ENCODE measurements at places on chromosomes 11 and 22.

GRCh38 chr11:100872951-100873740 is 186.1 kb downstream of the ARHGAP42 start:
- DNase-seq, result no peak

- DNase-seq, result no peak
These were observed 9.8 kb downstream of the CHRDL2 start for GRCh38 chr11:74721479-74721835.

- DNase-seq, result no peak
These were observed 35.3 kb downstream of the PITPNB start for GRCh38 chr22:27883656-27884350.

DNA sequence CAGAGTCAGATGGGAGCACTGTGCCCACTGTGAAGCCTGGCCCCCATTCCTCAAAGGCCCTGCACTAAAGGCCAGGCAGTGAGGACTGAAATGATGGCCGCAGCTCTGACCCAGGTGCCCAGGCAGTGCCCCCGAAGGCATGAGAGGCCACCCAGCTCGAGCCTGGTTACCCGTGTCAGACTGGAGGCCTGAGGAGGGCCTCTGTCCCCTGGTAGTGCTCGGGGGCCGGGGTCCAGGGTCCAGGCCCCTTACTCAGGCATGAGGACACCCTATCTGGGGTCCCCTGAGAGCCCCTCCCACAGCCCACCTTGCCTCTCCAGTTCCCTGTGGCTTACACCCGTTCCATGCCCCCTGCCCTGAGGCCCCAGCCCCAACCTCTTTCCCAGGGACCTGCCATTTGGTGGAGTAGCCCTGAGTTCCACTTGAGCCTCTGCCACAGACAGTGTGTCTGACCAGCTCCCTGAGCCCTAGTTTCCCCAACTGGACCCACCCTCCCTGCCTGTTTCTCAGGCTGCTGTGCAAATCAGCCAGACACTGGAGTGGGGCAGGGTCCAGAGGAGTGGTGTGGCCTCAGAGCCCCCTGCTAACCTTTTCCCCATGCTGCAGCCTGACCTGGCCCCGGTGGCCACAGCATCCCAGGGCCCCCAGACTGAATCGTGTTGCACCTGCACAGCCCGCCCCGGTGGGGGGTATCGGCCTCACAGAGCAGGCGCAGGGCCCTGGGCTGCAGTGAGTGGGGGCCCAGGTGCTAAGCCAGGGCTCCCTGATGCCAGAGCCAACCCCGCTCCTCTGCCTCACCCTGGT is 10.8 kb upstream of the ANKRD13D start:
- DNase-seq, result no peak

DNA sequence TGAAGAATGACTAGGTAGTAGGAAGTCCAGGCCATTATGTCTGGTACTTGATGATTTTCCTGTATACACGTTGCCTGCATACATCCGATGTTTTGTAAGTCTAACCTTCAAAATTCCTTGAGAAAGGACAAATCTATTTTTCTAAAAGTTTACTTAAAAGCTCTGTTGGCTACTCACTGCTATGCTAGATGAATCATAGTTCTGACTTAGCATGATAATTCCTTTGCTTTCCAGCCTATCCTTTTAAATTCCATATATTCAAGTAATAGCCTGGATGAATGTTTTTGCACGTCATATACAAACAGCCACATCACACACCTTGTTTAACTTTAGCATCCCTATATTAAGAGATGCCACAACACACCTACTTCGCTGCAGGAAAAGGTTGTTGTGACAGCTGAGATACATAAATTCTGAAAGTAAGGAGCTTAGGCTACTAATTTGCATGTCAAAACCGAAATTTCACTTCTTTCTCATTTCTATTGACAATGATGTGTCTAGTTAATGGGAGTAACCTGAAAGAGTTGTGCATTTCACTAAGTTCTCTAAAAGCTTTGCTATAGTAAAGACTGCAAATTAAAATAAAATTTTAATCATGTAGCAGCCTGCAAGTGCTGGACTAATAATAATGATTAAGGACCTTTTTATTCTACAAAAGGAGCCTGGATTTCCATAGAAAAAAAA is 1116.4 kb downstream of the JRKL start:
- no peak for DNase-seq

GRCh38 chr11:10743354-10744000 is 7.6 kb upstream of the CTR9 start:
- DNase-seq, result no peak

GRCh38 chr11:48064306-48064705 is 83.9 kb downstream of the PTPRJ start:
- no peak for DNase-seq

- no peak for DNase-seq
These were observed 8.5 kb downstream of the PAX6 start for GRCh38 chr11:31802609-31802989.

DNA sequence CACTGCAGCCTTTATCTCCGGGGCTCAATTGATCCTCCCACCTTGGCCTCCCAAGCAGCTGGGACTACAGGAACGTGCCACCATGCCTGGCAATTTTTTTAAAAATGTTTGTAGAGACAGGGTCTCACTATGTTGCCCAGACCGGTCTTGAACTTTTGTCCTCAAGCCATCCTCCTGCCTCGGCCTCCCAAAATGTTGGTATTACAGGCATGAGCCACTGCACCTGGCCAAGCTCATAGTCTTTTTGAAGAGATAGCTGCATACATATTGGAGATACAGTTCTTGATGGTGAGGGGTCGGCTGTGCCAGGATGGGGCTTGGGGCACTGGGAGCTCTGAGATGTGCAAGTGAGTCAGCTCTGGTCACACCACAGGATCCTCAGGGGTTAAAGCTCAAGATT is 53.2 kb downstream of the CHRDL2 start:
- DNase-seq, result no peak

GRCh38 chr22:49944399-49944891 is 16.1 kb upstream of the PIM3 start:
- DNase-seq, result no peak

GRCh38 chr22:48104766-48105165 is 1342.3 kb downstream of the TBC1D22A start:
- DNase-seq, result no peak

GRCh38 chr11:30567120-30567519 is 19.0 kb downstream of the MPPED2 start:
- DNase-seq, result no peak

- no peak for DNase-seq
These were observed 54.0 kb downstream of the MIAT start for GRCh38 chr22:26711205-26711963.

- DNase-seq, result no peak
These were observed 3.1 kb upstream of the SH3BP1 start for GRCh38 chr22:37636186-37636948.

DNA sequence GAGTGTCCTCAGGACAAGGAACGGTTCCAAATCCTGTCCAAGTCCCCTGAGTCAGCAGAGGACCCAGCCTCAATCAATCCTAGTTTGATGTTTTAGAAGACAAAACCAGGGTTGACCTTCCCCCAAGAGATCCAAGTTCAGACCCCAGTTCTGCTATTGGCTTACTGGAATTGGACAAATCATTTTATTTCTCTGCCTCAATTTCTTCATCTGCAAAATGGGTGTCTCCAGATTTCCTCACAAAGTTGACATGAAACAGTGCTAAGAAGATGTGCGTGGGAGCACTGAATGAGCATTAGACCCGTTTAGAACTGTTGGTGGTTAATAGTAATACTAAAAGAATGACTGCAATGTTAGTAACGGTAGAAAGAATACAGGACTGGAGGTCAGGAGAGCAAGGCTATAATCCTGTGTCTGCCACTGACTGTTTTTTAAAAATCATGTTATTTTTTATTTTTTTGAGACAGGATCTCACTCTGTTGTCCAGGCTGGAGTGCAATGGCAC is 32.8 kb upstream of the SCUBE1 start:
- no peak for DNase-seq
